ENCODE measurements at places on chromosomes 6 and 20.
A peak's percentile ranks its signal among the peaks of the same experiment; 100 is the strongest.

- DNase-seq = no peak
Measured at GRCh38 chr20:16392346-16392745, 180.9 kb downstream of the KIF16B start.

DNA sequence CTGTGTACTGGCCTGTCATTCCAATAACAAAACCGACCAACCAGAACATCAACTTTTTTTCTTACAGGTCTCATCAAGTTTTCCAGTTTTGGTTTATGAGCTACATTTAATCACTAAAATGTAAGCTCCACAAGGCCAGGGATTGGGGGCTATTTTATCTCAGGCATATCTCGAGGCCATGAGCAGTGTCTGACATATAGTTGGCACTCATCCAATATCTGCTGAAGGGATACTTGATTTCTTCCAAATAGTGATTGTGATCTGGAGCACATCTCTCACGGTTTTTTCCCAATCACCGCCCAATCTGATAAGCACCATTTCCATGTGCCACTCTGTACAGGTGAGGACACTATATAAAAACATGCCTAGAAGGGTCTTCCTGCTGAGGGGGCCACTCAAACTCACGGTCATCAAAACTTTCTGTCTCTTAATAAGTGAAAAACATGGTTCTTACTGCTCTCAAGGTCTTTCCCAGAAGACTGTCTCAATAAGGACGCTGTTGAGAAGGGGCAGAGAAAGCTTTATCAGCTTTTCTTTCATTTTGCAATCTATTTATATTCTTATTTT lies 65.5 kb downstream of the MAN1A1 start:
- no peak for DNase-seq

DNA sequence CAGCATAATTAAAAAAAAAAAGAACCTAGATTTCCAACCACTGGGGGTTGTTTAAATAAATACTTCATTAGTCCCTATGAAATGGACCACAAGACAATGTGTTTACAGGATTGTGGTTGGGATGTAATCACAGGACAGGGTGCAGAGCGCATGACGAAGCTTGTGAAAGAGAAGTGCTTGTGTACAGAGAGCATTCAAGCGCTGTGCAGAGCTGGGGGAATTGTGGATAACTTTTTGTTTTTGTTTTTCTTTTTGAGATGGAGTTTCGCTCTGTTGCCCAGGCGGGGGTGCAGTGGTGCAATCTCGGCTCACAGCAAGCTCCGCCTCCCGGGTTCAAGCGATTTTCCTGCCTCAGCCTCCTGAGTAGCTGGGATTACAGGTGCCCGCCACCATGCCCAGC lies 22.3 kb downstream of the LAMA5 start:
- no peak for DNase-seq

GRCh38 chr20:9149796-9150195 lies 80.9 kb downstream of the PLCB4 start:
- no peak for DNase-seq

DNA sequence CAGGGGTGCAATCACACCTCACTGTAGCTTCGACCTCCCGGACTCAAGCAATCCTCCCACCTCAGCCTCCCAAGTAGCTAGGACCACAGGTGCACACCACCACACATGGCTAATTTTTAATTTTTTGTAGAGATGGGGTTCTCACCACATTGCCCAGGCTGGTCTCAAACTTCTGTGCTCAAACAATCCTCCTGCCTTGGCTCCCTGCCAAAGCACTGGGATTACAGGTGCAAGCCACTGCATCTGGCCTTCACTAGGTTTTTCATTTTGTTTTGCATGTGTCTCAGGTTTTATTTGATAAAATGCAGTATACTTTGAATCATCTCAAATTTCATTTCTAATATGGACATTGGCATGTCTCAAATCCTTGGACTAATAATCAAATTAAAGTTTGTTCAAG lies 98.7 kb downstream of the SLC16A10 start:
- DNase-seq = no peak

GRCh38 chr20:35020108-35020928 lies 64.7 kb downstream of the MYH7B start:
- no peak for DNase-seq

DNA sequence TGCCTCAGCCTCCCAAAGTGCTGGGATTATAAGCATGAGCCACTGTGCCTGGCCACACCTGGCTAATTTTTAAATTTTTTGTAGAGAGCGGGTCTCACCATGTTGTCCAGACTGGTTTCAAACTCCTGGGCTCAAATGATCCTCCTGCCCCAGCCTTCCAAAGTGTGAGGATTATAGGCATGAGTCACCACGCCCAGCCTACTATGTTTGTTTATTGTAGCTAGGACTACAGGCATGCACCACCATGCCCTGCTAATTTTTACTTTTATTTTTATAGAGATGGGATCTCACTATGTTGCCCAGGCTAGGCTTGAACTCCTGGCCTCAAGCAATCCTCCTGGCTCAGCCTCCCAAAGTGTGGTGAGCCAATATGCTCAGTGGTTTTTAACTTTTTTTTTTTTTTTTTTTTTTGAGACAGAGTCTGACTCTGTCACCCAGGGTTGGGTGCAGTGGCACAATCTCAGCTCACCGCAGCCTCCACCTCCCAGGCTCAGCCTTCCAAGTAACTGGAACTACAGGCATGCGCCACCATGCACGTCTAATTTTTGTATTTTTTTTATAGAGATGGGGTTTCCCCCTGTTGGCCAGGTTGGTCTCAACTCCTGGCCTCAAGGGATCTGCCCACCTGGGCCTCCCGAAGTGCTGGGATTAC lies 12.0 kb upstream of the DDX43 start:
- no peak for DNase-seq

GRCh38 chr6:15086348-15087158 lies 159.3 kb upstream of the JARID2 start:
- DNase-seq = no peak

DNA sequence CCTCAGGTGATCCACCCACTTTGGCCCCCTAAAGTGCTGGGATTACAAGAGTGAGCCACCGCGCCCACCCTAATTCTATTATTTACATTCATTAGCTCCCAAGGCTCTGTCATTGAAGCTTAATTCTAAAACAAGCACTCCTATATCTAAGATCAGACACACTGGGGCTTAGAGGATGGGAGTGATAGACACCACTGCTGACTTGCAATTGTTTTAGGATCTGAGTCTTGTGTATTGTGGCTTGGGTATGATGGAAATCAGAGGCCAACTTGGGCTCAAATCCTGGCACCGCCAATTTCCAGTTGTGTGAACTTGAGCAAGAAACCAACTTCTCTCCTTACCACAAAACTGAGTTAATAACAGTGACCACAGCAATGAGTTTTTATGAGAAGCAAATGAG lies 34.7 kb downstream of the MTRES1 start:
- no peak for DNase-seq

DNA sequence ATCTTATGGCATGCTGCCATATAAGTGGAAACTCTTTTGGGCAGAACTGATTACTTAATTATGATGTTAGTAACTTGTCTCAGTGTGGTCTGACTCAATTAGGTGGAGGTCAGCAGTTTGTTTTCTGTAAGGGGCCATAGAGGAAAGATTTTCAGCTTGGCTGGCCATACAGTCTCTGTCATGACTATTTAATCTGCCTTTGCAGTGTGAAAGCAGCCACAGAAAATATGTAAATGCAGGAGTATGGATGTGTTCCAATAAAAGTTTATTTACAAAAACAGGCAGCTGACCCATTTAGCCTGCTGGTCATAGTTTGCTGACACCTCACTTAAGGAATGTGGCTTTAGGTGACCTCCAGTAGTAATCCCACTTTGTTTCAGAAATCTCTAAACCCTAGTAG lies 700.7 kb downstream of the EPM2A start:
- DNase-seq = no peak

DNA sequence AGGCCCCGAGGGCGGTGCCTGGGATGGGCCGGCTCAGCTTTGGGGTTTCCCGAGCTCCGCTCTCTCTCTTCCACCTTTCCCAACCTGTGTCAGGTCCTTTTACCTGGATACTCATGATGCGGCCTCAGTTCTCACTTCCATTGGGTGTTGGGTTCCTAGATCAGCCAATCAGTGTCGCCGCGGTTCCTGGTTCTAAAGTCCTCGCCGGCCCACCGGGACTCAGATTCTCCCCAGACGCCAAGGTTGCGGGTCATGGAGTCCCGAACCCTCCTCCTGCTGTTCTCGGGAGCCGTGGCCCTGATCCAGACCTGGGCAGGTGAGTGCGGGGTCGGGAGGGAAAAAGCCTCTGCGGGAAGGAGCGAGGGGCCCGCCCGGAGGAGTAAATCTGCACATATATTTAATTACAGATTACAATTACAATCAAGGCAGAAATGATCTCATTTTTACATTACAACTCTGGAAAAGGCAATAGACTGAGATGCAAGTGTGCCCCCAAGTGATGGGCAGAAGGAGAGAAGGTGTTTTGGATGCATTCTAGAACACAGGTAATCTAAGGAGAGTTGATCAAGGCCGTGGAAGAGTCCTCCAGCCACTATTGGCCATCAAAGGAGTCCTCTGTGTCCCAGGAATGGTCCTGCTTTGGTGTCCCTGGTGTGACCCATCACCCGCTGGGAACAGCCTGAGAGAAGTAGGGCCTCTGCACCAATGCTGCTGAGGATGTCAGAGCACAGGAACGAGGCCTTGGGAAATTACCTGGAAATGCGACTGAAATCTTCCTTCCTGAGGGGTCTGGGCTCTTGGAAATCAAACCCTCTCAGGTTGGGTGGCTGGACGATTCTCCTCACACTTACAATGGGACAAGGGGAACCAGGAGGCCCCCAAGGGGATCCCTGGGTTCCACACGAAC lies 34.7 kb upstream of the MICB start:
- peak; percentile 63 for DNase-seq

DNA sequence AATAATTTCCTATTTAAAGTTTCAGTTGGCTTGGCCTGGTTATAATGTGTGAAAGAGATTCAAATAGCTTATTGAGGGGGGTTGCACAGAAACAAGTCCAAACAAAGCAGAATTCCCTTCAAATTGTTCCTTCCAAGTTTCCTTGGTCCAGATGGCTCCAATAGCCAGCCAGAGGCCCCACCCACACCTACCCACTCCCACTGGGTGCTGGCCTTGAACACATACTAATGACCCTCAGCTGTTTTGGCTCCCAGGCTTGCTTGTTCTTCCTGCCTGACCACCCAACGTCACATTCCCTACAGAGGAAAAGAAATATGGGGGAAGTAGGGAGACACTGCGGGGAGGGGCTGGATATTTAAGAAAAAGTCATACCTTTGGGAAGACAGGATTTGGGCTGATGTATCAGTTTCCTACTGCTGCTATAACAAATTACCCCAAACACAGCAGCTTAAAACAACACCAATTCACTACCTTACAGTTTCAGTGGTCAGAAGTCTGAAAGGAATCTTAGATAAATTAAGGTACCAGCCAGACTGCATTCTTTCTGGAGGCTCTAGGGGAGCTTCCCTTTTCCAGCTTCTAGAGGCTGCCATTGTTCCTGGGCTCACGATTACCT lies 95.7 kb downstream of the COL21A1 start:
- DNase-seq = no peak

- no peak for DNase-seq
Measured at GRCh38 chr20:21046413-21047070, 59.6 kb downstream of the LINC00237 start.

DNA sequence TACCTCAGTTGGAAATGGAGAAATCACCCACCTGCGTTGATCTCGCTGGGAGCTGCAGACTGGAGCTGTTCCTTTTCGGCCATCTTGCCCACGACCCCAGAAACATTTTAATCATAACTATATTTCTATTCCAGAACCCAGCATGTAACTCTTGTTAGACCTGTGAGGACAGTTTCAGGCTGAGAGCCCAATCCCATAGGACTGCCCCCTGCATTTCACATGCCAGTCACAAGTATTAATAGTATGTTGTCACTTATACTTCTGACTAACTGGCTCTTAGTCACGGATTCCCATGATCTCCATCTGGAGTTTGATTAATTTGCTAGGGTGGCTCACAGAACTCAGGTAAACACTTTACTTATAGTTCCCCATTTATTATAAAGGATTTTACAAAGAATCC lies 96.0 kb upstream of the PRND start:
- DNase-seq = no peak

GRCh38 chr20:14916360-14916920 lies 579.0 kb upstream of the FLRT3 start:
- no peak for DNase-seq

- DNase-seq = peak; percentile 58
Measured at GRCh38 chr6:7723041-7723447, 2.9 kb upstream of the BMP6 start.

- no peak for DNase-seq
Measured at GRCh38 chr20:39592371-39592770, 630.2 kb downstream of the DHX35 start.

DNA sequence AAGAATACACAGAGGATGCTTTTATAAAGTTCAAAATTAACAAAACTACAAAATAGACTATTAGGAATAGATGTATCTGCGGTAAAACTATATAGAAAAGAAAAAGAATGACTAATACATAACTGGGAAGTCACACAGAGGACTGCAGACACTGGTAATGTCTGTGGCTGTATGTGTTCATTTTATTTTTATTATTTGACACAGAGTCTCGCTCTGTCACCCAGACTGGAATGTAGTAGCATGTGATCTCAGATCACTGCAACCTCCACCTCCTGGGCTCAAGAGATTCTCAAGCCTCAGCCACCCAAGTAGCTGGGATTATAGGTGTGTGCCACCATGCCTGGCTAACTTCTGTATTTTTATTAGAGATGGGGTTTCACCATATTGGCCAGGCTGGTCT lies 38.9 kb downstream of the ESF1 start:
- DNase-seq = no peak

DNA sequence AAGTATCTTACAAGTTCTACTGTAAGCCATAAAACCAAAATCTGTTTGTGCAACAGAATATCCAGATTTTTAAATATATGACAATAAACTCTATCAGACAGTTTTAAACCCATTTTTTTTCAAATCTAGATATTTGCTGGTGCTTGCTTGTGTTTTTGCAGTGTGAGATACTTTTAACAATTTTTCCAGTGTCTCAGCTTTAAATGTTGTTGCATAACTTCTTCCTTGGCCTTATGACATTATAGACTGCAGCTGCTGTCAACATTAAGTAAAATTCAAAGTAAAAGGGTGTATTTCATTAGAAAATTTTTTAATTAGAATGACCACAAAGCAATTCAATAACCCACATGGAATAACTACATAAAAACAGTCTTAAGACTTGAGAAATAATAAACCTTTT lies 139.5 kb downstream of the PTPRK start:
- DNase-seq = no peak
